Smooth muscle cell of the brain vasculature (primary cell): ENCODE measurements at places on chromosomes 4 and X.

- no peak for DNase-seq
These were observed 5.1 kb downstream of the CCDC160 start for GRCh38 chrX:134241960-134242619.

GRCh38 chrX:821327-822107, 190.9 kb downstream of the SHOX start:
- no peak for DNase-seq

- no peak for DNase-seq
These were observed 17.1 kb upstream of the ADRA2C start for GRCh38 chr4:3749081-3749480.

- DNase-seq: no peak
These were observed 2.2 kb upstream of the SFRP2 start for GRCh38 chr4:153790962-153791551.

DNA sequence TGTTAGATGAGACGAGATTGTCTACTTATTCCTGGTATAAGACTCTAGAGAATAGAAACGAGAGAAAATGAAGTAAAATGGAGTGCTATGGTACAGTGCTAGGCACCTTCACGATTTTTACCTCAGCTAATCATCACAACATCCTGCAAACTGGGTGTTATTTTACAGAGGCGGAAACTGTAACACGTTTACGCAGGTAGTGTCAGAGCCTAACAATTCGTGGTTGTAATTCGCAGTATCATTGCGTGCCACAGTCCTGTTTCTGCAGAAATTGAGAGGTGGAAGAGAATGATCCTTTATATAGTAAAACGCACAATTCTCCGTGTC, 383 bp upstream of the TBC1D19 start:
- no peak for DNase-seq
